ENCODE measurements at places on chromosomes 16 and 17.

DNA sequence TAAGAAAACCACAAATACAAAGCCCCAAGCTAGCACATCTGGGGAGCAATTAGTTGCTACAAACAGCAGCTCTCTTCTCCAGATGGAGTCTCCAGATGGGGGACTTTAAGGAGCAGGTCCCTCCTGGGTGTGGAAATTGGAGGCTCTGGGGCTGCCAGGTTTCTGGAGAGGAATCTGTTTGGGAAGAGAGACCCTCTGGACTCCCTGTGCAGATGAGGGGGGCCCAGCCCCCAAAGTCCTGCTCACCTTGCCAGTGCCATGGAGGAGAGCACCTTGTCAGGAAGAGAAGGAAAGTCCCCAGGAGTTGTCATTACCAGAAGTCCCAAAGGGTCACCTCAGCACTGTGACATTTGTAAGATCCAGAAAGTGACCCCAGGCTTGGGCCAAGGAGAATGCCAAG lies 14.8 kb downstream of the TEKT5 start:
- DNase-seq, result no peak

DNA sequence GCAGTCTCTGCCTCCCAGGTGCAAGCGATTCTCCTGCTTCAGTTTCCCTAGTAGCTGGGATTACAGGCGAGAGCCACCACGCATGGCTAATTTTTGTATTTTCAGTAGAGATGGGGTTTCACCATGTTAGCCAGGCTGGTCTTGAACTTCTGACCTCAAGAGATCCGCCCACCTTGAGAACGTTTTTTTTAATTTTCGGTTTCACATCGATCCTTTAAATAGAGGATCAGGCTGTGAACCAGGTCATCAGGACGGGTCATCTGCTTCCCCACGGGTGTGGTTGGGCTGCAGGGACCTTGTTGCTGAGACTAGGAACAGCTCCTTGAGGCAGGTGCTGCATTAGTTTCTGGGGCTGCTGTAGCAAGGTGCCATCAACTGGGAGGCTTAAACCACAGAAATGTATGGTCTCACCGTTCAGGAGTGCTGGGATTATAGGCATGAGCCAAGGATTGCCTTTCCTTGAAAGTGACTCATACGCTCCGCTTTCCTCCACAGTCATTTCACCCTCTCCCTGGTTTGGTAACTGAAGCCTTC lies 7.9 kb upstream of the NAGPA start:
- no peak for DNase-seq

- no peak for DNase-seq
These were observed 22.2 kb downstream of the ITGAL start for GRCh38 chr16:30494709-30495108.

- DNase-seq, result no peak
These were observed 10.5 kb upstream of the NUDT7 start for GRCh38 chr16:77711775-77712174.

- no peak for DNase-seq
These were observed 19.1 kb downstream of the DEXI start for GRCh38 chr16:10923146-10923649.

DNA sequence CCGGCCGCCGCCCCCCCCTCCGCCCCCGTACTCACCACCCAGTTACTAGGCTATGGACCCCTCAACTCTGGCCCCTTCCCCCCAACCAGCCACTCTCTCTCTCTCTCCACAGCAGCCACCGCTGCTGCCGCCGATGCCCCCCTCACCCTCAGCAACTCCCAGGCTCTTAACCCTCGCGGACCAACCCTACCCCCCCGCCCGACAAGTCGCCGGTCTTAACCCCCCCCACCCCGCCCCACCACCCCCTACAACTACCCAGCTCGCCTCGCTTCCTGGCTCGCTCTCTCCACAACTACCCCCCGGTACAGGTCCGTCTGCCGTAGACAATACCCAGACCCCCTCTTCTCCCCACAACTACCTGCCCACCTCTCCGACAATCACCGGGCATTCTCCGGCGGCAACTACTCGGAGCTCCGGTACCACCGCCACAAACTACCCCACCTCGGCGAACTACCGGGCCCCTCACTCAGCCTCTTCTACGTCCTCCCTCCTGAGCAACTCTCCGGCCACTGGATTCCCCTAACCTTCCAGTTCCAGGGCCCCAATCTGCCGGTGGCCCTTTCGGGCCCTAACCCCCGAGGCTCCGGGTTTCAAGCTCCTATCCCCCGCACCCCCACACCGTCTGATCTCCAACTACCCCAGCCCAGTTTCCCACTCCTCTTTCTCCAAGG lies 702 bp downstream of the PHF23 start:
- no peak for DNase-seq

DNA sequence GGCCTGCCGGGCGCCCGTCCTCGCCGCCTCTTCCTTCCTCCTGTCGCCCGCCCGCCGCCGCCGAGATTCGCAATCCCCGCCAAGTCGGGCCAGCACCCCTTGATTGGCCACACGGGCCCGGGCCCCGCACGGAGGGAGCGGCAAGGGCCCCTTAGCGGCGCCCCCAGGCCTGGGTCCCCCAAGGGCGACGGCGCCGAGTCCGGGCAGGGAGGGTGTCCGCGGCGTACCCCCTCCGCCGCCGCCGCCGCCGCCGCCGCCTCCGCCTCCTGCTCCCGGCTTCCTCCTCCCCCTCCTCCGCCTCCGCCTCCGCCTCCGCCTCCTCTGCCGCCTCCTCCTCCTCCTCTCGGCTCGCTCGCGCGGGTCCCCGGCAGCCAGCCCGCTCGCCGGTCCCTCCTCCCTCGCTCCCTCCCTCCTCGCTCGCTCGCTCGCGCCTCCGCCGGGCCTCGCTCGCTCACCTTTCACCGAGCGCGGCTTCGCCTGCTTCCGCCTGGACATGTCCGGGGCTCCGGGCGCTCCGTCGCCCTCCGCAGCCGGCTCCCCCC lies 561 bp downstream of the ZNF423 start:
- peak; percentile 24 for DNase-seq

- peak; percentile 73 for DNase-seq
These were observed 11.9 kb downstream of the MT4 start for GRCh38 chr16:56576585-56577299.

DNA sequence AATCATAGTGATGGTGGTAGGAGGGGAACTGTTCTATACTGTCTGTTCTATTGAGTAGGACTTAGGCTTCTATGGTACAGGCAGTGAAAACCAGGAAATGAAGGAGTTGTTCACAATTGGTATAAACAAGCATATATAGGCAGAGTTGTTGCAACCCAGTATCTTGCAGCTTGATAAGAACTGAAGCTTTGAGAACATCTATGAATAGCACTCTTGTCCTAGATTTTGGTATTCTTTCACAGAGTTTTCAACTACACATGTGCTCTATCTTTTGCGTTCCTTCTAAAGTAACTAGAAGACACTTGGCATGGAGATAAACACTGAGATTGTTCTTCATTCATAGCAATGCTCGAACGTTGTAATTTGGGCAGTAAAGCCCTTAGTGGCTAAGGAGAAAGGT lies 91.8 kb downstream of the KCNJ2 start:
- DNase-seq, result no peak

DNA sequence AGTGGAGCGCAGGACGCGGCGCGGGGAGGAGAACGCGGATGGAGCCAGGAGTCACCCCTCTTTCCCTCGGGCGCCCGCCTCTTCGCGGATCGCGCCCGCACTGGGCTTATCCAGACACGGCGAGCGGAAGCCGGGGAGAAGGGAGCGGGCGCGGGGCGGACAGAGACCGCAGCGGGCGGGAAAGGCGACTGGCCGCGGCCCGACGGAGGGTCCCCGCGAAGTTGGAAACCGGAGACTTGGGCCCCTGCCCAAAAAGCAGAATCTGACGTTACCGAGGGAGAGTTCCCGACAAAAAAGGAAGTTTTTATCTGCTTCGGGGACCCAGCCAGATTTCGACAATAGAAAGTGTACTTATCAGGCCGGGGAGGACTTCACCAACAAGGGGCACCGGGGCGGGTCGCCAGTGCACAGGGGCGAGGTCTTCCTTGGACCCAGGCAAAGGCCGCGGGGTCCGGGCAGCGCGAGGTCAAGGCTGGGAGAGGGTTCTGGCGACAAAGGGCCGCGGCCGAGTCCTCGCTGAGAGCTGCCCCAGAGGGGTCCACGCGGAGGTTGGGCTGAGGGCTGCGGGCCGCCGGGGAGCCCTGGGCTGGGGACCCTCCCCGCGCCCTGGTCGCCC lies 519 bp downstream of the ST6GALNAC2 start:
- DNase-seq, result no peak

- DNase-seq, result no peak
These were observed 71.7 kb downstream of the HLF start for GRCh38 chr17:55336426-55336825.

DNA sequence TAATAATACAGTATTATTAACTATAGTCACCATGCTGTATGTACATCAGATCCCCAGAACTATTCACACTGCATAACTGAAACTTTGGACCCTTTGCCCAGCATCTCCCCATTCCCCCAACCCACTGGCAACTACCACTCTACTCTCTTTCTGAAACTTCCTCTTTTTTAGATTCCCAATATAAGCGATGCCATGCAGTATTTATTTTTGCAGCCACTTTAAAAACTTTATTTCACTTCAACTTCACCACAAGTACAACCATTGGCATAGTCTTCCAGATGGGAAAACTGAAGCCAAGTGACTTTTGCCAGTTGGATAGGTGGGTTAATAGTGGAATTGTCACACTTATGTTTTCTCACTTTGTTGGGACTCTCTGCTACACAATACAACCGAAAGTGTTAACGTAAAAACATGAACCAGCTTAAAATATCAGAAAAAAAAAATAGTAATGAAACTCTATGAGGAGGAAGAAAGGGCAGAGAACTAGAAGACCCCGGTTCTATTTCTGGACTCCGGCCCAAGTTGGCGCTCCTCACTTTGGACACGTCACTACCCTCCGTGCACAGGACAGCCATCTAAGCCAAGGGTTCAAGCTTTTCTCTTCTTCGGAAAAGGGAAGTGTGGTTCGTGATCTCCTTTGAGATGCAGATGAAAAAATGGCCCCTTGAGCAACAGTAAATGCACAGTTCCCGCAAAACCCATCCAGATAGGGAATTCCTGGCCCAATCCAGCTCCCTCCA lies 743 bp downstream of the SHCBP1 start:
- no peak for DNase-seq

- DNase-seq, result no peak
These were observed 50.4 kb upstream of the CIBAR2 start for GRCh38 chr16:85162478-85163277.

DNA sequence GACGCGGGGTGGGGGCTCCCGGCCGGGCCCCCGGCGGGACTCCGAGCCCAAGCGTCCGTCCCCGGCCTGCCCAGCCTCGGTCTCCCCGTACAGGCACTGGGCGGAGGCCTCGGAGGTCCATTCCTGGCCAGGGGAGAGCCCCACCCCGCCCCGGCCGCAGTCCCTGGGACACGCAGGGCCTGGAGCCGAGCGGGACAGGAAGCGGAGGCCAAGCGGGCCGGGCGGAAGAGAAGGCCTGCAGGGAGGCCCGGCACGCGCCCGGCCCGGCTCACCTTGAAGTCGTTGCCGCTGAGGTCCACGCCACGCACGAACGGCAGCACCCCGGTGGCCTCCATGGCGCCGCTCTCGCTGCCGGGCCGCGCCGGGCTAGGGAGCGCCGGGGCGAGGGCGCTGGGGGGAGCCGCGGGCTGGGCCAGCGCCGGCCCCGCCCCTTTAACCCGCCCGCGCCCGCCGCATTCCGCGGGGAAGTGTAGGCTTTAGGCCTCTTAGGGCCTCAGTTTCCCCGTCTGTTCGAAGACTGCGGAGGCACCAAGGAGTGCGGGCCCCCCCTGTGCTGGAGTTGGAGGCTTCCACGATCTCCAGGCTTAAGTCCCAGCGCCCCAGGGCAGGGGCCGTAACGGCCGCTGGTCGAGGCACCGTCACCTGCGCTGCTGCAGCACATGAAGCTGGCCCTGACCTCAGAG lies at the start of gene FLII:
TSS of gene FLII (minus strand) at position 383 of the 683 bp plus-strand sequence. CDS start at position 335, 48 bp downstream.
- peak; percentile 46 for DNase-seq

DNA sequence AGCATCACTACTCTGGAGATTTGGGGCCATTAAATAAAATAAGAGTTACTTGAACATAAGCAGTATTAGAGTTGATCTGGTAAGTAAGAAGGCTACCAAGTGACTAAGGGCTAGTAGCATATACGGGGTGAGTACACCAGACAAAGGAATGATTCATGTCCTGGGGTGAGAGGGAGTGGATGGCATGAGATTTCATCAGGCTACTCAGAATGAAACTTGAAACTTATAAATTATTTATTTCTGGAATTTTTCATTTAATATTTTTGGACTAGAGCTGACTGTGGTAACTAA lies 2.3 kb downstream of the SLFN5 start:
- DNase-seq, result no peak

DNA sequence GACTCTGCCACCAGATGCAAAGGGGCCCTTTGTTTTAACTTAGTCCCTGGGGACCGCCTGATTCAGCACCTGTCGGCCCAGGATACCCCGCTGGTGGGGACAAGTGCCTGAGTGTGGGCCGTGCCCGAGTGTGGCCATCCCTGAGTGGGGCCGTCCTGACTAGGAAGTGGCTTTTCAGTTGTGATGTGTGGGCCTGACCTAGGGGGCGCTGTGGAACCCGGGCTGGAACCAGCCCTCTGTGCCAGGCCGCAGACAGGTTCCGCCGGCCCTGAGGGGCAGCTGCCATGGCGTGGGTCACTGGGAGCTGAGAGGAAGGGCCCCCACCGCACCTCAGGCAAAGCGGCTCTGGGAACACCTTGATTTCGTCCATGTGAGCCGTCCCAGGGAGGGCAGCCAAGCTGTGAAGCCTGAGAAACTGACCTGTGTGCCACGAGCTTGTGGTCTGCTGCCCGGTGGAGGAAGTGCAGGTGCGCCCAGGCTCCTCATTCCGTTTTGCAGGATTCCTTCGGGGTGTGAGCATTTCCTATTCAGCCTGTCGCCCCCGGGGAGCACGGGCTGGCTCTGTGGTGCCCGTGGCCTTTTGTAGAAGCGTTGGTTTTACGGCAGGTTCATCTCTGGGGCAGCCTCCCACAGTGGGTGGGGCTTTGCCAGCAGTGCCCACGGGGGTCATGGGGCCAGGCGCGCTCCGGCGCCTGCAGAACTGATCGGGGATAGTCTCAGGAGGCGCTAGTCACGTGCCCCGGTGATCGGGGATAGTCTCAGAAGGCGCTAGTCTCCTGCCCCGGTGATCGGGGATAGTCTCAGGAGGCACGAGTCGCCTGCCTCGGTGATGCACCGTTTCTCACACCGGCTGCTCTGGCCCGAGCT lies 5.3 kb downstream of the RPL13 start:
- peak; percentile 22 for DNase-seq

DNA sequence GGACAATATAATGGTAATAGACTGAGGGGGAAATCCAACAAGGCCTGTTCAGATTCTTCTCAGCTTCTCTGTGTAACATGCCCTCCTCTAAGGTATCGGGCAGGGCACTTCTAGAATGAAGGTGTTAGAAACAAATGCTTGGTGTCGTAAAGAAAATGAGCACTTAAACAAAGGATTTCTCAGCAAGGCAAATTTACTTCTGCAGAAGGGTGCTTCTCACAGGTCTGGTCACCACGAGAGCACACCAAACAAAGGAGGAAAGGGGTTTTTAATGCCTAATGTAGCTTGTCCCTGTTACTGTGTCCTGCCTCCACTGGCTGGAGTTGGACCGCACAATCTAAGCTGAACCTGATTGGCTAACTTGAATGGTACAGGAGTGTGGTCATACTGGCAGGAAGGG lies 642.6 kb upstream of the CDH8 start:
- no peak for DNase-seq

GRCh38 chr17:6135996-6136395 lies 65.8 kb downstream of the WSCD1 start:
- no peak for DNase-seq

GRCh38 chr16:27538528-27538927 lies 11.2 kb downstream of the GTF3C1 start:
- no peak for DNase-seq

- DNase-seq, result no peak
These were observed 3.9 kb upstream of the EFTUD2 start for GRCh38 chr17:44903012-44903685.

- DNase-seq, result peak; percentile 27
These were observed 1.0 kb upstream of the HEXIM2 start for GRCh38 chr17:45160447-45161287.

GRCh38 chr16:88939245-88939971 lies 37.6 kb downstream of the CBFA2T3 start:
- DNase-seq, result no peak
